ENCODE measurements at places on chromosomes 1 and 21.
A peak's percentile ranks its signal among the peaks of the same experiment; 100 is the strongest.

GRCh38 chr1:89962024-89962741 is 32.7 kb upstream of the ZNF326 start:
- no peak for DNase-seq

DNA sequence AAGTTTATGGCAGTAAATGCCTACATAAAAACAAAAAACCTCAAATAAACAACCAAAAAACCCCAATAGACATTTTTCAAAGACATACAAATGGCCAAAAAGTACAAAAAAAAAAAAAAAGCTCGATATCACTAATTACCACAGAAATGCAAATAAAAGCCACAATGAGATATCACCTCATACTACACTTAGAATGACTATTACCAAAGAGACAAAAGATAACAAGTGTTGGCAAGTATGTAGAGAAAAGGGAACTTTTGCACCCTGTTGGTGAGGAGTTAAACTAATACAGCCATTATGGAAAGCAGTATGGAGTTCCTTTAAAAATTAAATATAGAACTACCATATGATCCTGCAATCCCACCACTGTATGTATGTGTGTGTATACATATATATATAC is 21.1 kb downstream of the SLC25A24 start:
- no peak for DNase-seq

GRCh38 chr1:92038695-92039346 is 9.0 kb downstream of the EPHX4 start:
- no peak for DNase-seq

DNA sequence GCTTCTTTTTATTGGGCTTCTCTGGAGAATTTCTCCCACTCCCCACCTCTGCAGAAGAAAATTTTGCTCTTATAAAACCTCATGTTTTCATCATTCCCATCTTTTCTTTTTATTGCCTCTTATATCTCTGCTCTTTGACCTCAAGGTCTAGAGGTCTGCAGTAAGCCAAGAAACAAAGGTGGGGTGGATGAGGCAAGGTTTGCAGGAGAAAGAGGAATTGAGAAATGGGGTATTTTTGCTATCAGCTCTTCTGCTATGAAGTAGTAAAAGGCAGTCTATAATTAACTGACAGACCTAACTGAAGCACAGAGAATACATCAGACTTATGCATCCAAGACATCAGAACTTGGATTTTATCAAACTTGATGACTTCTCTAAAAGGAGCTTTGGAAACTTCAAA is 22.9 kb downstream of the SYT11 start:
- DNase-seq = no peak

- DNase-seq = no peak
Observed at GRCh38 chr1:24727501-24728216, 17.6 kb upstream of the CLIC4 start.

GRCh38 chr1:2604156-2604843 is 17.7 kb downstream of the PRXL2B start:
- DNase-seq = no peak

DNA sequence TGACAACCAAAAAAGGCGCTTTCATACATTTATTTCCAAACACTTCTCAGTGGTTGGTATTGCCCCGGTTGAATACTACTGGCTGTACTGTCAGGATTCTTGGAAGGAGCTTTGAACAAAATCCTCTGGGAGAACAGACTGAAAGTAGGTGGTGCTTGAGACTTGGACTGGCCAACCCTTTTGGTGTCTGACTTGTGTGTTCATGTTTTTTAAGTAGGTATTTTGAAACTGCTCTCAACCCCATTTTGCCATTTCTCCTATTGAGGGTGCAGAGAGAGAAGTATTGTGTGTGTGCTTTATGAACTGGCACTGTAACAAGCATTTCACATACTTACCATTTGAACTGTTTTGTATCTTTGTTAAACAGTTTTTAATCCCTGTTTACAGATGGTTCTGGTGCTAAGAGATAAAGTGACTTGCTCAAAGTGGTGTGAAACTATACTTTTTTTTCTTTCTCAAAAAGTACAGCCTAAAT is 21.2 kb downstream of the ARID1A start:
- no peak for DNase-seq

GRCh38 chr1:17440074-17440826 is 773 bp upstream of the RCC2 start:
- no peak for DNase-seq

DNA sequence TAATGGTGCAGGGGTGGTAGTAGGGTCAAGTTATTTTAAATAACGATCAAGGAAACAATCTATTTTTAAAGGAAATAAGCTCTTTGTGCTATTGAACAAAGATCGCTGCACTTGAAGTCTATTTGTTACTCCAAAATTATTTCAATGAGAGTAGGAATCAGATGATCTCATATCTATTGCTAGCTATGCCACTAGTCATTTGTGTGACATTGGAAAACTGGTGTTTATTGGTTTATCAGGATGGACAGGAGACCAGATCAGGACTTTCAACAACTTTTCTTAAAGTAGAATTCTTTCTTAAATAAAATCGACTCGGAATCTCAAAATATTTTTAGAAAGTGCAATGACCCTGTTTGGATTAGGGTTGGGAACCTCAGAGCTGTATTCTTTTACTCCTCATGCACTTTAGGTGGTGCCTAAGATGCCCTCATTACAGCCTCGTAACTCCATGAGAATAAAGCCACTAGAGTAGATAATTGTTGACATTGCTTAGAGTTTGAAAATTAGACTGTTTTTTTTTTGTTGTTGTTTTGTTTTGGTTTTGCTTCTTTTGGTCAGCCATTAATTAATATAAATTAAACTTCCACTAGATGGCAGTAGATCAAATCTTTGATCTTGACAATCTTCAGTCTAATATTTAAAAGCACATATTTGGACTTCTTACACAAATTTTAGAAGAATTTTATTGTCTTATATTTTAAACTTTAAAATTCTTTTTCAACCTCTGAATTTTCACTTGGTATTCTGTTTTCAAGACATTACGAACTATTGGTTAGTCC is 352.4 kb downstream of the USP25 start:
- no peak for DNase-seq

GRCh38 chr1:1106510-1107221 is 9.2 kb downstream of the C1orf159 start:
- DNase-seq = peak; percentile 12

GRCh38 chr21:45976701-45977311 is 4.8 kb upstream of the COL6A1 start:
- DNase-seq = no peak

GRCh38 chr1:183652107-183652506 is 1.0 kb downstream of the APOBEC4 start:
- DNase-seq = no peak

DNA sequence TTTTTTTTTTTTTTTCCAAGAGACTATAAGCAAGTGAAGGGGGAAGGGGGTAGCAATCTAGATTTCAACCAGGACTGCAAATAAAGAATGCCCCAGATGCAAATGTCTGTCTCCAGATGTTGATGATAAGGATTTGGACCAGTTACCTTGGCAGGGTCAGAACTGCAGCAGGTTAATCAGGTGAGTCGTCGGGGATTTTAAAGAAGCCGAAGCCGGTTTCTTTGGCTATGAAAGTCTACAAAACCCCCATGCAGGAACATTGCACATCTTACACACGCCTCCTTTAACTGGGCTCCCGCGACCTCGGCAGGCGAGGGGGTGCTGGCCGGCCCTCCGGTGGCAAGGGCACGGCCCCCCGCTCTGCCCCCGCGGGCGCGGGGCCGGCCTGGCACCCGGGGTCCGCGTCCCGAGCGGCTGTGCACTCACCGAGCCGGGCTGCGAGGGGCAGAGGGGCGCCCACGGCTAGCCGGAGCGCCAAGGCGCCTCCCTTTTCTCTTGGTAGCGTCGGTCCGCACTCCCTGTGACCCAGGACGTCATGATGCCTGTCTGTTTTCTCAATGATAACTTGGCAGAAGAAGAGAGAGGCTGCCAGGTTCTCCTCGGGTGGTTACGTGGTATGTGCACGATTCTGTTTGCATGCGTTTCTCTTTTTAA is 366.3 kb upstream of the ESRRG start:
- no peak for DNase-seq

GRCh38 chr1:117301901-117302300 is 65.3 kb upstream of the MAN1A2 start:
- DNase-seq = no peak

- DNase-seq = no peak
Observed at GRCh38 chr1:65804584-65804983, 11.9 kb downstream of the PDE4B start.

- no peak for DNase-seq
Observed at GRCh38 chr1:157044326-157044725, 1.2 kb downstream of the ARHGEF11 start.

DNA sequence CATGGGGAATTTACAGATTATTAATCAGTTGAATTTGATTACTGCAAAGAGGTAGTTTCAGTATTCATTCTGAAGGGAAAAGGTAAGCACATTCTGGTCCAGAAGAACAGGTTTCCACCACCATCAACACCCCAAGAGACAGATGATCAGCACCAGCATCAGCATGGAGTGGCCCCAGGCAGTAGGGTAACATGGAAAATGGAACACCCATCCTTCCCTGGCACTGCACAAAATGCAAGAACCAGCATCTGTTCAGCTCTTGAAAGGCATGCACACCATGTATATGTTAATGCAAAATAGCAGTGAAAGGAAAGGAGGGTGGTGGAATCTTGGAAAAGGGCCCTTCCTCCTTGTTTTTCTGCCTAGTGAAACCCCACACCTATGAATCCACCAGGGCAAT is 9.2 kb downstream of the HSD3B1 start:
- no peak for DNase-seq

DNA sequence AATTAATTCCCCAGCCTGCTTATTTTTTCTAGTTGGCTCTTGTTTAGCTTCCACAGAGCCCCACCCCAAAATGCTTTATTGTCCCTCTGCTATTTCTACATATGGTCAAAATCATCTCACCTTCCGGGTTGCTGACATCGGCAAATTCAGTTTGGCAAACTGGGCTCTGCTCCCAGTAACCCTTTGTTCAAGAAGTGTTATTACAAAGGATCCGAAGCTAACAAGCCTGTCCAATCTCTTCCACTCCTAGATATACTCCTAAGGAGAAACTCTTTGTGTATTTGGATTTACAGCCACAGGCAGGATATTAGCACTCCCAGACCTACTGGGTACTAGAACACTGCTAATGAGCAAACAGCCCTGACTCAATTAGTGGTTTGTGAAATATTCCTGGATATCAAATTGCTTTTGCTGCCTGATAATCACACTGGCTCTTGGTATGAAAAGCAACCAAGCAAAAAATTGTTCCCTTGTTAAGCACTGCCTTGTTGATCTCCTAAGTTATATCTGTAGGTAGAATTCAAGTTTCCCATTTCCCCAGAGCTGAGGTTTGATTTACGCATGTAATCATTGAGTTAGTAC is 4.0 kb downstream of the JUN start:
- no peak for DNase-seq

- no peak for DNase-seq
Observed at GRCh38 chr1:247491328-247491727, 33.4 kb upstream of the OR2B11 start.

GRCh38 chr1:173590557-173590956 is 12.3 kb downstream of the SLC9C2 start:
- no peak for DNase-seq

DNA sequence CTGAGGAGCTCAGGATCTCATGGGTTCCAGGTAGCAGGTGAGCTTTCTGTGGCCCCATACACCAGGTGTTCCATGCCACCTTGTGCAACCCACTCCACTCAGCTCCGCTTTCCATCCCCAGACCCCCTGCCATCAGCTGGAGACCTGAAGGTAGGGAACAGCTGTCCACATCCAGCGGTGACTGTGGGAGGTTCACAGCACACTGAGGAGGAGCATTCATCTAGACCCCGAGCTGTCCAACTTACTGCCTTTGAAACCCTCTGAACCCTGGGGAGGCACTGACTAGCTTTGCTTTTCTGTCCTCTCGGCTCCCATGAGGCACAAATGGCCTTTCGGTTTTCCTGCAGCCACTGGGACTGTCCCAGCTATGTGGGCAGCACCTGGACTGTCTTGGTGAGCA is 27.9 kb upstream of the ABCG1 start:
- DNase-seq = no peak

GRCh38 chr1:30452170-30452569 is 271.2 kb downstream of the MATN1 start:
- no peak for DNase-seq

DNA sequence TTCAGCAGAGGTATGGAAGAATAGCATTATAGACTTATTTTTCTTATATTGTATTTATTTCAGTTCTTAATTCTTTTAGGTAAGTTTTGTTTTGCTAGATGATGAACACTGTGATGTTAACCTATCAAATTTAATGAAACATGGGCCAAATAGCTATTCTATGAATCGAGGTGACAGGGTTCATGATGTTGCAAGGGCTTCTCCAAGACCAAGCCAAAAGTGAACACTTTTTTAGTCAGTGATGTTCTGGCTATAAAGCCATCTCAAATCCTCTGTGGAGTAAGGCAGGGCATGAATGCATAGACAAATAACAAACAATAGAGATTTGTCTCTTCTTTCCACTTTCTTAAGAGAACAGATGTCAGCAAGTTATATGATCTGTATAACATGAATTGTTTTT is 26.7 kb downstream of the C1orf146 start:
- no peak for DNase-seq

DNA sequence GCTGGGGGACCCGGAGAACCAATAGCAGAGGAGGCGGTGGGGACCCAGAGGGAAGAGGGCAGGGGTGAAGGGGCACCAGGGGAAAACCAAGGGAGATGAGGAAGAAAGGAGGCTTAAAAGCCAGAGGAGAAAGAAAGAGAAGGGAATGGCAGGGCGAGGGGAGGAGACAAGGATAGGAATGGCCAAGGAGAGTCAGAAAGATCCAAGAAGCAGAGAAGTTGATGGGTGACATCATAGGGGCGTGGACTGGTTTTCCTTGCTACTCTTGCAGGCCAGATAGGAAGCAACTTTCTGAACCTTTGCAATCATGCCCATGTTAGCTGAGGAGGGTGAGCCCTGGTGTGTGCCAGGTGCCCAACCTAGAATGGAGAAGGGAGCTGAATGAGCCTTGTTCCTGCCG is 5.4 kb downstream of the NPR1 start:
- DNase-seq = no peak

DNA sequence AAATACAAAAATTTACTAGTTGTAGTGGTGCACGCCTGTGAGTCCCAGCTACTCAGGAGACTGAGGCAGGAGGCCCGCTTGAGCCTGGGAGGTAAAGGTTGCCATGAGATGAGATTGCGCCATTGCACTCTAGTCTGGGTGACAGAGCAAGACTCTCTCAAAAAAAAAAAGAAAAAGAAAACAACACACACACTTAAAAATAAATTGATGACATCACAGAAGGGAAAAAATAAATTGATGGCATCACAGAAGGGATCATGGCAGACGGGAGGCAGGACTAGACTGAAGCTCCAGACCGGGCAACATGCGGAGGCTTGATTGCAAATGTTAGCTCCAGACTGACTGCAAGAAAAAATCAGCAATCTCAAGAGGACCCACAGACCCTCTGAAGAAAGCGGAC is 43.3 kb downstream of the KLHL20 start:
- no peak for DNase-seq

Measured in activated CD8-positive, alpha-beta memory T cell treated with anti-CD3 and anti-CD28 coated beads, Interleukin-2, amount 50 U/mL, for 4 hours (primary cell).